HFFc6 (cell line): ENCODE measurements at places on chromosomes 12 and 14. TPM values are rescaled to one million over a fixed set of nuclear protein-coding genes. Genes with fewer than 3 reads are reported as not detected.

- DNase-seq, result no peak
- H3K27me3 ChIP-seq, result no peaks in the 10 kb centered on the region
- peaks cover under 1% of the 10 kb centered on the region; the same call in 1 of the 2 replicates for H3K4me1 ChIP-seq
These were observed 40.7 kb downstream of the PTPRQ start for GRCh38 chr12:80484746-80485145.

DNA sequence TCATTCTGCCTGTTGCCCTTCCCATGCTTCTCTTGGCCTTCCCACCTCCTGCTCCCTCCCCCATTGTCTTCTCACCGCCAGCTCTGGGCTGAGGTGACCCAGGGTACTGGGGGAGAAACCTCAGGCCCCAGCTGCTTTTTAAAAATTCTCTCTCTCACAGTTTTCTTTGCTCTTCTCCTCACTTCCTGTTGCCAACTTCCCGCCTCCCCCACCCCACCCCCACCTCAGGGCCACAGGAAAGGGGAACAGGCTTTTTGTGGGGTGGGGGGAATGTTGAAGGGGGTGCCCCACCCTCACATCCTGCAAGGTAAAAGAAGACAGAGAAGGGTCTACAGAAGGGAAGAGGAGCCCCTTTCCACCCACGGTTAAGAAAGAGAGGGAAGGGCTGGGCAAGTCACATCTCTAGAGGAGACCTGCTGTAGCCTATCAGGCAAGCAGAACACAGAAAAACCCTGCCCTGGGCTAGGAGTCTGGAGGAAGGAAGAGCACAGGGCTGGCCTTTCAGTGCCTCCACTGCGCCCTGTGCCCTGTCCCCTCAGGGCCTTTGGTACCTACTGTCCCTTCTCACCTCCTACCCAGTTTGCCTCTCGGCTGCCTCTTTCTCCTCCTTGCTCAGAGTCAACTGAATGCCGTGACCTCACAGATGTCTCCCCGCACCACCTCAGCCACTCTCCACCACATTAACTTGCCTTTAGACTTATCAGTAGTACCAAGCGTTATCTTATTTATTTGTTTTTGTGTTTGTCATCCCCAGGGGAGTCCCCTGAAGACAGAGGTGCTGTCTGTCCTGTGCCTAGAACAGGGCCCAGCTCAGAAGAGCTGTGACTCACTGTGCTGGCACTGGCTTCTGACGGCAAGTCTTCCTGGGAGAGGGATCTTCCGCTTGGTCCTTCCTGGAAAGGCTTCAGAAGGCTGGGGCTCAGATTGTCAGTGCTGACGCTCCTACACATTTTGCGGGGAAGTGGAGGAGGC, 1.7 kb downstream of the ARHGAP9 start:
- peaks cover 39% of the 10 kb centered on the region for H3K27me3 ChIP-seq
- no peak overlapping the region for H3K4me3 ChIP-seq
- no peak for DNase-seq
- H3K4me1 ChIP-seq, result peaks cover 28% of the 10 kb centered on the region
- H3K36me3 ChIP-seq, result no peaks in the 10 kb centered on the region; the same call in 1 of the 2 replicates

- no peak overlapping the region for H3K4me3 ChIP-seq
- H3K27ac ChIP-seq, result peak overlapping the region; percentile 90; the same call in 1 of the 2 replicates
- DNase-seq, result no peak
- peaks cover 6% of the 10 kb centered on the region; the same call in 1 of the 2 replicates for H3K36me3 ChIP-seq
- H3K4me1 ChIP-seq, result peaks cover 38% of the 10 kb centered on the region; the same call in 1 of the 2 replicates
- H3K27me3 ChIP-seq, result no peaks in the 10 kb centered on the region; the same call in 1 of the 2 replicates
These were observed 309.0 kb downstream of the VRK1 start for GRCh38 chr14:97106166-97106565.

- no peaks in the 10 kb centered on the region for H3K36me3 ChIP-seq
- H3K27me3 ChIP-seq, result no peaks in the 10 kb centered on the region
- H3K4me1 ChIP-seq, result peaks cover 13% of the 10 kb centered on the region
These were observed 26.0 kb upstream of the GLIPR1L2 start for GRCh38 chr12:75364919-75365318.

GRCh38 chr12:16027002-16027401, 115.9 kb downstream of the DERA start:
- no peak overlapping the region for H3K27ac ChIP-seq
- peaks cover 14% of the 10 kb centered on the region for H3K36me3 ChIP-seq
- peaks cover 2% of the 10 kb centered on the region for H3K27me3 ChIP-seq
- no peaks in the 10 kb centered on the region for H3K4me1 ChIP-seq
- no peak for DNase-seq
- H3K4me3 ChIP-seq, result no peak overlapping the region

LBHD2 gene
- not detected in 2 replicates for total RNA-seq

MGAT4C gene
- total RNA-seq, result not detected in 3 replicates

SRRM4 gene
- not detected in 3 replicates for total RNA-seq
